ENCODE measurements at places on chromosomes 5 and 9. TPM values are rescaled to one million over a fixed set of nuclear protein-coding genes. Genes with fewer than 3 reads are reported as not detected.

Gene LCNL1
- 1.6 TPM for total RNA-seq

Gene FBLL1
- total RNA-seq: 0.56 TPM

Gene CAVIN4
- 1.2 TPM for total RNA-seq

Gene LCN9
- not detected for total RNA-seq

Gene PCDHGA5
- total RNA-seq: 2.7 TPM

Gene SPATA31E1
- not detected for total RNA-seq

Gene ARHGEF37
- 0.99 TPM for total RNA-seq

Gene ELOVL7
- under 0.01 TPM for total RNA-seq

Gene PCDHGB6
- total RNA-seq: 4.7 TPM

Gene PCDHB7
- 0.79 TPM for total RNA-seq

Gene SYK
- not detected for total RNA-seq

Gene PAEP
- not detected for total RNA-seq

Gene C9orf43
- 0.44 TPM for total RNA-seq

Gene ZNF883
- total RNA-seq: 1.7 TPM

Gene HRH2
- 0.93 TPM for total RNA-seq

Gene SLC23A1
- not detected for total RNA-seq

Gene ZFYVE16
- 21.4 TPM for total RNA-seq

Gene CCNO
- total RNA-seq: 0.40 TPM

Gene ANKRD31
- total RNA-seq: 0.13 TPM

Gene CLINT1
- 109 TPM for total RNA-seq

Gene WWC1
- total RNA-seq: 0.66 TPM

Gene RAI14
- 89.8 TPM for total RNA-seq

Gene INSL6
- total RNA-seq: not detected

Gene PCDHA13
- 0.19 TPM for total RNA-seq

Gene TOR4A
- total RNA-seq: 35.7 TPM

Gene FGFR4
- 0.66 TPM for total RNA-seq

Gene MYOZ3
- 0.40 TPM for total RNA-seq

Gene PDE6A
- not detected for total RNA-seq

Gene RBM22
- 17.7 TPM for total RNA-seq

Gene PCDHA1
- total RNA-seq: under 0.01 TPM

Gene FNIP1
- 51.5 TPM for total RNA-seq

Gene SPRY4
- total RNA-seq: 16.5 TPM

Gene CD74
- total RNA-seq: 1.6 TPM

Gene IFNA21
- not detected for total RNA-seq

Gene SLC1A1
- total RNA-seq: 38.7 TPM

Gene ANKRD18B
- total RNA-seq: under 0.01 TPM

Gene OR2Y1
- not detected for total RNA-seq

Gene PRUNE2
- 65.3 TPM for total RNA-seq

Gene KIAA0825
- total RNA-seq: 4.1 TPM

Gene RAD23B
- total RNA-seq: 87.7 TPM

Gene BARHL1
- total RNA-seq: not detected

Gene CYLC2
- total RNA-seq: not detected

Gene MRNIP
- total RNA-seq: 11.5 TPM

Gene HCN1
- total RNA-seq: not detected

Gene OR2S2
- not detected for total RNA-seq

Gene PTPN3
- total RNA-seq: 12.7 TPM

Gene ANKRD55
- not detected for total RNA-seq

Gene PRRX2
- 32.8 TPM for total RNA-seq

Gene EGFLAM
- total RNA-seq: 8.9 TPM

Gene NTNG2
- total RNA-seq: 1.6 TPM

Gene SKP2
- 12.4 TPM for total RNA-seq

Gene MZB1
- 0.13 TPM for total RNA-seq

Measured in aortic smooth muscle cell (primary cell).